ENCODE measurements at places on chromosomes 2 and 18. TPM values are rescaled to one million over a fixed set of nuclear protein-coding genes. Genes with fewer than 3 reads are reported as not detected.

DNA sequence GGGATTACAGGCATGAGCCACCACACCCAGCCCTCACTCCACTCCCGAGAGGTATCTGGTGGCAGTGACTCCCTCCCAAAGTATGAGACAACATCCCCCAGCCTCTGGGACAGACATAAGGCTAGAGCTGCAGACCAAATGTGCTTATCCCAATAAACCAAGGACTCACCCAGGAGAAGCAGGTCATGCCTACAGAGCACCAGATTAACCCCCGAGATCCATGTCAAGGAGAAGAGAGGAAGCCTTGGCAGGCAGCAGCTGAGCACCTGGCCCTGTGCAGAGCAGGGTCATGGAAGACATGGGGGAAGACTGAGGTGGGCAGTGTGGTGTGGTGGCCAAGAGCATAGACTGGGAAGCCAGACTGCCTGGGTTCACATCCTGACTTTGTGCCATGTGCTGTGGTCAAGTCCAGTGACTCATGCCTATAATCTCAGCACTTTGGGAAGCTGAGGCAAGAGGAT, 7.2 kb downstream of the RAB11FIP5 start:
- DNase-seq: peak; percentile 52

Gene MTX2
- 18.5 TPM for total RNA-seq

Gene LBX2
- total RNA-seq: 0.75 TPM

- DNase-seq: no peak
Observed at GRCh38 chr2:229673676-229674075, 40.7 kb downstream of the DNER start.

DNA sequence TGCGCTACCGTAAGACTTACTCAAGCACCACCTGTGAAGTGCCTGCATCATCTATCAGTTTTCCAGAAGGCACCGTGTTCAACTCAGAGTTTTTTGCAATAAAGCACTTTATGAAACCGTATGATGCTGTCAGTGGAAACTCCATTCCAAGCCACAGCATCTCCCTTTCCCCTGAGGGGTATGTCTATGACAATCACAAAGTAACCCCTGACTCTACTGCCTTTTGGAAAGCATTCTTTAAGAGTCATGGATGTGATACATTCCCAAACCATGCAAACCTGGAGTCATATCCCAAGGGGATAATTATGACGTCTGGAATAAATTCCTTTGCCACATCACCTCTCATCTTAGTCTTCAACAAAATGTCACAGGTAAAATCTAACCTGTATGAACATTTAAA, 39.2 kb downstream of the UNC50 start:
- DNase-seq: no peak

- DNase-seq: no peak
Observed at GRCh38 chr18:57890266-57890665, 87.2 kb upstream of the ATP8B1 start.

DNA sequence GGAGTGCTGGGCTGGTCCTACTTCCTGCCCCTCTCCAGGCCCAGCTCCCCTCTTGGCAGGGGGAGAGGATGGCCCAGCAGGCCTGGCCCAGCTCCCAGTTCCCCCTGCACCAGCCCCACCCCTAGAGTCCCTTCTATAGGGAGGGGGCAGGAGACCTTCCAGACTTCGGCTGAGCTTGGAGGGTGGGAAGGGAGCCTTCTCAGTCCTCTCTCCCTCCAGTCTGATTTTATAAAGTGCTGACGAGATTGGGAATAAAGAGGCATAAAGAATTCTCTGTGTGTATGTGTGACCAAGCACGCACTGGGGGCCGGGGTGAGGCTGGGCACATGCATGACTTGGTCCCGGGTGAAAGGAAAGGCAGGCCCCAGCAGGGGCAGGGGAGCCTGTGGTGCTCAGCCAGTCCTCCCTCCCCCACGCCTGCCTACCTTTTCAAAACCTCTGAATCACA, 5.1 kb downstream of the CHPF start:
- no peak for DNase-seq

DNA sequence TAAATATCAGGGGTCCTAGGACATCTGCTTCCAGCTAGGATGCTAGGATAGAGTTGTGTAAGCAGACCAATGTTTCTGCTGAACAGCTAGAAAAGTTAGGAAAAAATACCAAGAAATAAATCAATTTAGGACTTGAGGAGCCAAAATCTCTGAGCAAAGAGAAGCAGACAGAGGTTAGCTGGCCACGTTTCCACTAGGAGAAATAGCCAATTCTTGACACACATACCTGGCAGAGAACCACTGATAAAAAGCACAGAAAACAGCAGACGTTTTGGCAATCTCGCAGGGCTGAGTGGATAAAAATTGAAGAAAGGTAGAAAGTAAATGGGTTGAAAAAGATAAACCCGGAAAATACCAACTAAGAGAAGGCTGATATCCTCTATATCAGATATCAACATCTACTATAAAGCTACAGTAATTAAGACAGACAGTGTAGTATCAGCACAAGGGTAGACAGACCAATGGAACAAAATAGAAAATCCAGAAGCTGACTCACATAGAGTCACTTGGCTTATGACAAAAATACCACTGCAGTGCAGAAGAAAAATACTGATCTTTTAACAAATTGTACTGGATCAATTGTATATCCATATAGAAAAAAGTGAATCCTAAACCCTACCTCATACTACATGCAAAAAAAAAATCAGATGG, 306.1 kb upstream of the KLHL29 start:
- DNase-seq: no peak

Gene LIMS4
- 16.0 TPM for total RNA-seq

DNA sequence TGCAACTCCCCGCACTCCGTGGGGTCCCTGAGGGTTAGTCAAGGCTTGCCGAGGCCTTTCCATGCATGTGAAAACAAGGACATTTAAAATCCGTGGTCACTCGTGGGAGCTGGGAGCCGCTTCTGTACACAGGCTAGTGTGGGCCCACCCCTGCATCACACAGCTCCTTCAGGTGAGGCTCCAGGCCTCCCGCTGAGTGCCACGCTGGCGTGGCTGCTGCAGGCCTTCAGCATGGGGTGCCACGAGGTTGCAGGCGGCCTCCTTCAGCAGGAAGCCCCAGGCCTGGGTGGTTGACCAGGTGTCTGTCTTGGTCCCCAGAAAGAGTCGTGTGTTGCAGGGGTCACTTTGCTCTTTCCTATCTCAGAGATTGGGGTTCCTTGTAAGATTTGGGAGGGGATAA, 6.6 kb downstream of the KLHL30 start:
- no peak for DNase-seq

DNA sequence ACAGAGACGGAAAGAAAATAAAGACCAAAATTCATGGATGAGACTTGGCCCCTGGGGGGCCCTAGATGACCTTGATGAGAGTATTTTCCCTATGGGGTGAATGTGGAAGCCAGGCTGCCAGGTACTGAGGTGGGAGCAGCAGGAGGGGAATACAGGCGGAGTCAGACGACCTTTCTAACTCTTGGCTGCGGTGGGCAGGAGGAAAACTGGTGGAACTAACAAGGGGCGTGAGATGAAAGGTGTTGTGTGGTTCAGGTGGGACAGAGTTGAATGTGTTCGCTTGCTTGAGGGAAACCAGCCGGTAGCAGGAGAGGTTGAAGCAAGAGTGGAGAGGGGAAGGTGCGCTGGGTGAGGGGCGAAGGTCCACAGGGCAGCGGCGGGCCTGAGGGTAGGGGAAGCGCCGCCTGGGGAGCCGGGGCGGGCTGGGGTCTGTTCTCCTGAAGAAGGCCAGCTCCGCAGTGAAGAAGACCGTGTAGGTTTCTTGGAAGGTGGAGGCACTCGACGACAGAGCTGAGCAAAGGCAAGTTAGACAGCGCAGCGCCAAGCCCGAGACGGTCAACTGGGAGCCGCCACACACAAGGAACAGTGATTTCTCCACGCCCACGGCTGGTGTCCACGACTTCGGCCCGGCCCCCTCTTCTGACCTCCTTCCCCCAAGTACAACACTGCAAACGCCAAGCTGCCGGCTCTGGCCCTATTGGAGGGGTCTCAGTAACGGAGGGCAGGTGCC, 61.7 kb downstream of the GNAL start:
- DNase-seq: no peak

Gene CFC1
- total RNA-seq: not detected

Gene NEU2
- not detected for total RNA-seq

DNA sequence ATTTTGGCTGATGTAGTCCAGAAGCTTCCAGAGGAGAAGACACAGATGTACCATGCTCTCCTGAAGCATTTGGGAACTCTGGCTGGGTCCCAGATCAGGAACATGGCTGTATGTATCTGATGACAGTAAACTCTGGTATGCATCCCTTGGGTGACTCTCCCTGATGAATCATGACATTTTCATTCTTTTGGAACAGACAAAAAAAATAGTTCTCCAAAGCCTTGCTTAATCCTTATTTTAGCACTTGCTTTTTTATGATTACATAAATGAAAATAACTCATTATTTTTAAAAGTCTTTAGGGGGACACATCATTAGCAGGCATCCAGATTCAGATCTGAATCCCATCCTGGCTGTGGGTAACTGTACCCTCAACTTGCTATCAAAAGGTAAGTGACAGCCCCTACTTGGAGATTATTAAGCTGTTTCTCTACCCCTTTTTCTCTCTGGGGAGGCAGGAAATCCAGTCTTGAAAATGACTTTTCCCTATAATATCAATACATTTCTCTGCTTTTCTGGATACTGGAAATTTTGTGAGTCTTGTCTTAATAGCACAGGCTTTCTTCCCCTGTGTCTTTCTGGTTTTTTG, 23.3 kb downstream of the AOX1 start:
- peak; percentile 53 for DNase-seq

DNA sequence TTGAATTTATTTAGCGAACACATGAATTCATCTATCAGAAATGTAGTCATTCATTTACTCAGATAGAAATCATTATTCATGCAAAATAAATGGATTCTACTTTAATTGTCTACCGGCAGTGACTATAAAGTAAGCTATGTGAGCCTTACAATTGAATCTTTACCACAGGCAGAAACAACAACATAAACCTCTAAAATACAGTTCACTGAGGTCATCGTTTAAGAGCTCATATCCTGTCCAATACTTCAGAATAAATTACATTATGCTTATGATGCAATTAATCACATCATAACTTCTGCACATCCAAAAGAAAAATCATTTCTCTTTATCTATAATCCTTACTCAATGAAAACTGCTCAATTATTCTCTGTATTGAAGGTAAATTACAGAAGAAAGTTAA, 244.7 kb downstream of the HNMT start:
- DNase-seq: no peak

Gene COLEC11
- 1.7 TPM for total RNA-seq

Gene TWIST2
- 16.4 TPM for total RNA-seq

Gene SATB2
- 9.9 TPM for total RNA-seq

DNA sequence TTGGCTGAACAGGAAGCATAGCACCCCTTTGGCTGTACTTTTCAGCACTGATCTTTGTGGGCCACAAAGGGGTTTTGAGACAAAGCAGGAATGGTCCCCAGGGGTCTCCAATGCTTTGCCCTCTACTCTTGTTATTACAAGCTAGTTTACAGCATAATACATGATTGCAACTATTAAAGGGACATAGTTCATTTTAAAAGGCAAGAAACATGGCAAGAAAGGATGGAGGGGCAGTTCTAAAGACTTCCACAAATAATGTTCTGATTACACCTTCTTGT, 196.6 kb downstream of the FHOD3 start:
- no peak for DNase-seq

Gene EML6
- total RNA-seq: 2.6 TPM

- no peak for DNase-seq
Observed at GRCh38 chr2:54915101-54915500, 135.2 kb downstream of the RTN4 start.

DNA sequence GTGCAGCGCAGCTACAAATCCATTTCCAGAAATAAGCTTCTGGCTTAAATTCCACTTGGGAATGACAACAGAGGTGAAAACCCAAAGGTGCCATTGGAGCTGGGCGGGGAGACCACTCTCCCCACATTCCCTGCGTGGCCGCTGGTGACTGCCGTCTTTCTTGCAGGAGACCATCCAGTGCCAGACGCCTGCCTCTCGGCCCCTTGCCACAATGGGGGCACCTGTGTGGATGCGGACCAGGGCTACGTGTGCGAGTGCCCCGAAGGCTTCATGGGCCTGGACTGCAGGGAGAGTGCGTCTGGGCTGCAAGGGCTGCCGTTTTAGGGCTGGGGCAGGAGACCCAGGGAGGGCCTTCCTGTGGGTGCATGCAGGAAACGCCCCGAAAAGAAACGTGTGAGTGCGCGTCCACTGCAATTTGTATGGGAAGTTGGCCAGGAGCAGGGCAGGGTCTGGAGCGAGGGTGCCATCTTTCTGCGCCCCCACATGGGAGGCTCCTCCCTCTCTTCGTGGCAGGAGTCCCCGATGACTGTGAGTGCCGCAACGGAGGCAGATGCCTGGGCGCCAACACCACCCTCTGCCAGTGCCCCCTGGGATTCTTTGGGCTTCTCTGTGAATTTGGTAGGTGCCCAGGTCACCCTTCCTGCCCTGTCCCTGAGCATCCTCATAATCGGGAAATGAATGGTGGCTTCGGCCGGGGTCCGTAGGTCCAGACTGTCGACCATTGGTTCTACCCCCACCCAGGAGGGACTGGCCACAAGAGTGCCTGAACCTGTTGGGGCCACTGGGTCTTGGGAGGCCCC, 49.9 kb downstream of the SNED1 start:
- DNase-seq: no peak

- DNase-seq: no peak
Observed at GRCh38 chr2:78162202-78162601, 640.0 kb upstream of the LRRTM4 start.

GRCh38 chr2:239882781-239883180, 142.4 kb downstream of the NDUFA10 start:
- DNase-seq: no peak

Gene E2F6
- 10.1 TPM for total RNA-seq

GRCh38 chr2:80195034-80195433, 109.5 kb downstream of the LRRTM1 start:
- DNase-seq: no peak

Gene RAMP1
- total RNA-seq: 109 TPM

- no peak for DNase-seq
Observed at GRCh38 chr2:20704886-20705285, 37.9 kb downstream of the GDF7 start.

GRCh38 chr2:73457982-73458381, 72.3 kb downstream of the ALMS1 start:
- no peak for DNase-seq

GRCh38 chr2:95376311-95377215, 25.9 kb upstream of the FAHD2A start:
- no peak for DNase-seq

DNA sequence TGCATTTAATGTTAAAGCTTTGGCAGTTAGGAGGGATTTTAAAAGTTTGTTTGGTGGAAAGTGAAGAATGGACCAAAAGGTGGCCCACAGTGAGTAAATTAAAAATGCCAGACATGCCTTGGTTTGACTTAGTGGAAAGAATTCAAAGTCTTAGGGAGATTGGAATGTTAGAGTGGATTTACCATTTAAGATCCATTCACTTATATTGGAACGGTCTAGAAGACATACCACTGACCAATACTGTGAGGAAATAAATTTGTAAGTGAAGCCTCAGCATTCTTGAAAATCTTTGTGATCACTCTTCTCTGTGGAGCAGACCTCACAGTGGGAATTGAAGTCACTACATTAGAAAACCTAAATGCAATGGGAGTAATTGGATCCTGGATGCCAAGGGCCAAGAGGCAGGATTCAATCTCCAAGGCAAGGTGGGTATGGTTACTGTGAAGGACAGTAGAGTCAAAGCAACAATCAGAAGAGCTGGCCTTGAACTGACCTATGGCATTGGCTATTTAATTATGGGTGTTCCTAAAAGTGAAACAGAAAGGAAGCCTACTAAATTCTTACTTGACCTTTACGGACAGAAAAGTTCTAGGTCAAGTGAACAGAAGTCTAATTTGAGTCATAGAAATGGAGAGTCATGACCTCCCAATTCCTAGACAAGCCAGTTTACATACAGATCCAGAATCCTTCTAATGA, 40.2 kb upstream of the VRK2 start:
- DNase-seq: no peak

Gene HDLBP
- 476 TPM for total RNA-seq
